ENCODE measurements at places on chromosomes 6 and 20.

GRCh38 chr6:149995971-149996370, 29.4 kb downstream of the RAET1L start:
- no peak for DNase-seq

GRCh38 chr6:1477432-1478090, 88.2 kb downstream of the FOXF2 start:
- DNase-seq: no peak

DNA sequence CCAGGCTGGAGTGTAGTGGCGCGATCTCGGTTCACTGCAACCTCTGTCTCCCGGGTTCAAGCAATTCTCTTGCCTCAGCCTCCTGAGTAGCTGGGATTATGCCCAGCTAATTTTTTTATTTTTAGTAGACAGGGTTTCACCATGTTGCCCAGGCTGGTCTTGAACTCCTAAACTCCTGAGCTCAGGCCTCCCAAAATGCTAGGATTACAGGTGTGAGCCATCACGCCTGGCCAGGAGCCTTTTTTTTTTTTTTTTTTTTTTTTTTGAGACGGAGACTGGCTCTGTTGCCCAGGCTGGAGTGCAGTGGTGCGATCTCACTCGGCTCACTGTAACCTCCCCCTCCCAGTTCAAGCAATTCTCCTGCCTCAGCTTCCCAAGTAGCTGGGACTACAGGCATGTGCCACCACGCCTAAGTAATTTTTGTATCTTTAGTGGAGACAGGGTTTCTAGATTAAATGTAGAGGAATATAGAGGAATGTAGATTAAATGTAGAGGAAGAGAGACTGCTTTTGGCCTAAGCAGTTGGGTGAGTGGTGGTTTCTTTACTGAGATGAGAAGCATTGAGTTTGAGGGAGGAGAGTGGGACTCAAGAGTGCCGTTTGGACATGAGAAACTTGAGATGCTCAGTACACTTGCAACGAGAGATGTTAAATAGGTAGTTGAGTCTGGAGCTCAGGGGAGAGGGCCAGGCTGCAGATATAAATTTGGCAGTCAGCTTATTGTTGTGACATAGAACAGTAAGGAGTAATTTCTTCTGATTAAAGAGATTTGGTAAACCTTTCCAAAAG, 16.7 kb downstream of the VAPB start:
- DNase-seq: no peak

DNA sequence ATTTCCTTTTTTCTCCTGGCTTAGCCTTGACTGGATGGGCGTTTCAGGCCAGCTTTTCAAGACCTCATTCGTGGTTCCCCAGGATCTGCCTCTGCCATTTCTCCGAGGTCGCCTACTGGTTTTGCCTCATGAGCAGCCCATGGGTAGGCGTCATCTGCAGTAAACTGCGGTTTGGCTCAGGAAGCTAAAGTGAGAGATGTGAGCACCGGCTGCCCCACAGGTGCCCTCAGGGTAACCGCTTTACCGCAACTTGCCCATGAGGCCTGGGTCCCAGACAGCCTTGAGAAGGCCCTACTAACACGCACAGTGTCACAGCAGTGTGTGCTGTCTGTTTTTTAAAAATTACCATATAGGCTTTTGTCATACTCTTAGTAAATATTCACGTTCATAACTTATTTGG, 53.4 kb upstream of the TBXT start:
- no peak for DNase-seq

DNA sequence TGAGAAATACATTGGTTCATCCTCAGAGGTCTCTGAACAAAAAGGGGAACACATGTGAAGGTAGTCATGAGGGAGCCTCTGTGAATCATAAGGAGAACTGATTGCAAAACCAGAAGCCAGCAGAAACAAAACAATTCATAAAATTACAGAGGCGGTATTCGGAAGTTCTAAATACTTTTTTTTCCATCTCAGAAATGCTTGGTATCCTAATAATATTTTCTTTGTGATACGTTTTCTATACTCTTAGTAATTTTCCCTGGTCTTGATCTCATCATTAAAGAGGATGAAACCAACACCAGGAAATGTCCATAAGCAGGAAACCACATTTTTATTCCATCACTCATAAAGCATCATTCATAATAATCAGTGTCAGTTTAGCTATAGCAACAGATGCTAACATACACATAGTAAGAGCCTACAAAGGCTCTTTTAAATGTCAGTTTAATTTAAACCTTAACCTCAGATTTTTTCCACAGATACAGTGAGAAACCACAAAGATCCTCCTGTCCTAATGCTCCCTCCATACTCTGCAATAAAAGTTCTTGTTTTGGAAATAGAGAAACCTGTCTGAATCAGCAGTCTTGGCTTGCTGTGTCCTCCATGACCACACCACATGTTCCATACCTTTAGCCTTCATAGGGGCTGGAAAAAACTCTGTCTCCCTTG, 29.2 kb downstream of the SGK1 start:
- DNase-seq: no peak

GRCh38 chr6:132247381-132248159, 153.7 kb downstream of the MOXD1 start:
- no peak for DNase-seq

GRCh38 chr20:21361266-21361665, 36.1 kb downstream of the NKX2-4 start:
- no peak for DNase-seq

- no peak for DNase-seq
Measured at GRCh38 chr20:3800256-3800877, 4.3 kb downstream of the CDC25B start.

DNA sequence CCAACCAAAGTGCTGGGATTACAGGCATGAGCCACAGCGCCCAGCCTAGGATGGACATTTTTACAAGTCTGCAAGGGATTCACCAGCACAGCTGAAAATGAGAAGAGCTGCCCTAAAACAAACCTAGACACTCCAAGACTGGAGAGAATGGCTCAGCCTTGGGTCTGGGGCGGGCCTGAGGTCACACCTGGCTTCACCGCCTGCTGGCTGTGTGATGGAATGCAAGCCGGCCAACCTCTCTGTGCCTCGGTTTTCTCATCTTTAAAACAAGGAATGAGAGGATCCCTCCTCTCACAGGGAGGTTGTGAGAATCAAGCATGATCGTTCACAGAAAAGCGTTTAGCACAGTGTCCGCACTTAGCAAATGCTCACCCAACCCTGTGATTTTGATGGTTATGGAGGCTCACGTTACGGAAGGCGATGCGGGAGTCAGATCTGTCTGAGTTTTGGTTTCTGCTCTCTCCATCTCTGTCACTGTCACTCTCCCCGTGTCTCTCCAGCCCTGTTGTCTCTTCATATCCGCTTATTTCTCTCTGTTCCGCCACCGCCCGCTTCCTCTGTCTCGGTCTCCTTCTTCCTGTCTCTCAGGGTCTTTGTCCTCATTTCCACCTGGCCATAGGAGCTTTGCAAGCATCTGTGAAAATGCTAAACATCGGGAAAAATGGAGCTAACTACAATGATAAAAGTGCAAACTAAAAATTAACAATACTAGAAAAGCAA, 47.6 kb downstream of the CEBPB start:
- no peak for DNase-seq

- no peak for DNase-seq
Measured at GRCh38 chr6:94323853-94324252, 904.5 kb upstream of the EPHA7 start.

DNA sequence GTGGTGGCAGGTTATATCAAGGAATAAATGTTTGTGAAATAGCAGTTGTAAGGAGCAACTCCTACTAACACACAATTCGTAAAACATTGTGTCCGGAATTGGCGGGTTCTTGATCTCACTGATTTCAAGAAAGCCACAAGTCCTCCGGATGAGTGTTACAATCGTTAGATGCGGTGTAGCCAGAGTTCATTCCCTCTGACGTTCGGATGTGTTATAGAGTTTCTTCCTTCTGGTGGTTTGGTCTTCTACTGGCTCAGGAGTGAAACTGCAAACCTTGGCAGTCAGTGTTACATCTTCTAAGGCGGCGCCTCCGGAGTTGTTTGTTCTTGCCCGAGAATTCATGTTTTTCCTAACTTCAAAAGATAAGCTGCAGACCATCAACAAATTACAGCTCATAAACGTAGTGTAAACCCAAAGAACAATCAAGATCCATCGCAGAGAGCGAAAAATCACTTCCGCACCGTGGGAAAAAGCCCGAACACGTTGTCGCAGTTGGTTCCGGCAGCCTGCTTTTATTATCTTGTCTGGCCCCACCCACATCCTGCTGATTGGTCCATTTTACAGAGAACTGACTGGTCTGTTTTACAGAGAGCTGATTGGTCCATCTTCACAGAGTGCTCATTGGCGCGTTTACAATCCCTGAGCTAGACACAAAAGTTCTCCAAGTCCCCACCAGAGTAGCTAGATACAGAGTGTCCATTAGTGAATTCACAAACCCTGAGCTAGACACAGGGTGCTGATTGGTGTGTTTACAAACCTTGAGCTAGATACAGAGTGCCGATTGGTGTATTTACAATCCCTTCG, 58.2 kb downstream of the TRIM27 start:
- no peak for DNase-seq

DNA sequence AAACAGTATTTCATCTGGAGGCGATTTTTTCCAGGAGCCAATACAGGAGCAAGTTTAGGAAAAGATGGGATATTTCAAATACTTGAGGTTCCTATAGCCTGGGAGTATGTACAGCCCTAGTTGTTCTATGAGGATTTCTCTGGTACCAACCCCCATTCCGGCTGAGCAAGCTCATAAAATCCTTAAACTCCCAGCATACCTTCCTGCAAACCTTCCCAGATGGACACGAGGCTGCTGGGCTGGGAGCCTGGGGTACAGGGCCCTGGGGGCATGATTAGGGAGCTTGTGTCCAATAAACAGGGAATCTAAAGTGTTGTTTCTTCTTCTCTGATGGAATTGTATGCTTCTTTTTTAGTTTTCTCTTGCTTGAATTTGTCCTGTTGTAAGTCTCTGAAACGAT, 1.5 kb downstream of the PRRC2A start:
- DNase-seq: no peak

- no peak for DNase-seq
Measured at GRCh38 chr6:37354526-37355384, 972 bp downstream of the RNF8 start.

- no peak for DNase-seq
Measured at GRCh38 chr6:129454488-129454887, 255.5 kb downstream of the ARHGAP18 start.

DNA sequence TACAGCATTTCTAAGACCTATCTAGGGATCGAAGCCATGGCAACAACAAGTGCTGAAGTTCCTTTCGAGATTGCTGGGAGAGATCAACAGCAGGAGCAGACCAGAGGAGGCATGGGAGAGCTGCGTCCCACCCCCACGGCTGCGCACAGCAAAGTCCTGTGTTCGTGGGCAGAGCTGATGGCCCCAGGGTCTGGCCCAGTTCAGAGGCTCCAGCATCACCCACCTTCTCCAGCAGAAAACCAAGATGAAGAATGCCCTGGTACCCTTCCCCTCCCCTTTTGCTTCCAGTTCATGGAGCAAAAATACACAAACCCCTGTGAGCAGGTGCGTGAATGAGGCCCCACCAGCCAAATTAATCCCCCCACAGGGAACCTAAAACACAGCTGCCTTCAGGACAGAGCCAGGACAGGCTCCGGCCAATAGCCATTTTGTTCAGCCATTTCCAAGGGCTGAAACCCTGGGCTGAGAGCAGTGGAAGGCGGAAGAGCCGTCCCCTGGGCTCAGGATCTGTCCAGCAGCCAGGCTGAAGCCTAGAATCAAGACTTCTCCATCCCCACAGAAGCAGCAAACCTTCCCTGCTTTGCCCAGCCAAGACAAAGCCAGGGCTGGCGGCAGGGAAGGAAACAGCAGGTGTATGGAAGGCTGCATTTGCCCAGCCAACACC, 102.8 kb downstream of the PREX1 start:
- DNase-seq: no peak

DNA sequence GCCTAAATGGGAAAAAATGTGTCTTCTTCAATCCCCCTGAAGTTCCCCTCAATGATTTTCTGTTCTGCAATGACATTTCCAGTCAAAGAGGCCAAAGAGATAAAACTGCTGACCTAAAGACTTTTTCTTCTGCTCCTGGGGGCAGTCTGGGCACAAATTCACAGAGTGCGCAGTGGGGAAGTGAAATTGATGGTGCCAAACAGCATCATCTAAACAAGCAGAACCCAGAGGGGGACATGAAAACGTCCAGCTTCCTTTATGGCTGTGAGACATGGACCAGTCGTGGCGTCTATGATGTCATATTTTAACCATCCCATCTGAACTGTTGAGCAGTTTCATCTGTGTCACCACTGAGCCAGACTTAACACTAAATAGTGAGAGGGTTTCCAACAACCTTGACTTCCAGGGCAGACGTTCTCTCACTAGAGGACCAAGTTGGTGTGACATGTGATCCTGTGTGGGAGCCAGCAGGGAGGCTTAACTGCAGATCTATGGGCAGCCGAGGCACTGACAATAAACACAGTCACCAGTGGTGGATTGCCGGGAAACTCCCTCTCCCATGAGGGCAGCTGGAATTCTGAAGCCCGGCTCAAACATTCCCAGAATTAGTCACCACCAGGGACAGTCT, 12.4 kb downstream of the SCML4 start:
- DNase-seq: no peak
